ENCODE measurements at places on chromosomes 5 and 9.

- no peak for DNase-seq
Observed at GRCh38 chr5:133969654-133970324, 1.4 kb upstream of the C5orf15 start.

- DNase-seq = no peak
Observed at GRCh38 chr5:118965890-118966289, 22.5 kb downstream of the DTWD2 start.

GRCh38 chr9:31519011-31519410 lies 865.4 kb upstream of the ACO1 start:
- no peak for DNase-seq

- DNase-seq = no peak
Observed at GRCh38 chr9:70462300-70462699, 47.8 kb upstream of the KLF9 start.

GRCh38 chr5:73687357-73687756 lies 61.4 kb downstream of the ARHGEF28 start:
- DNase-seq = no peak

DNA sequence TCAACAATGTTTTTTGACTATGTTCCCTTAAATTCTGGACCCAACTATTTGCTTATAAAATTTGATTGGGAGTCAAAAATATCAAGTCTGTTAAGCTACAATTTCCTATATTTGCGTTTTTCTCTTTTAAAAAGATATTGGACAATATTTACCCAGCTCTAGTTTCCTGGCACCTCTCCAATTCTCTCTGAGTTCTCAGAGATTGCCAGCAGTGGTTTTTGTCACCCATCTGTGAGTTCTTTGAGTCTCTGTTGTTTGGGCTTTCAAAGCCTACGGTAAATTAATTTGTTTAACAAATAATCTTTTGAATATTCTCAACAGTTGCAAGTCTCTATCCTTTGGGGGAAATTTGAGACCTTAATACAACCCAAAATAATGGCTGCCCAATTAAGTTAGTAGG lies 174.2 kb upstream of the PUM3 start:
- no peak for DNase-seq

DNA sequence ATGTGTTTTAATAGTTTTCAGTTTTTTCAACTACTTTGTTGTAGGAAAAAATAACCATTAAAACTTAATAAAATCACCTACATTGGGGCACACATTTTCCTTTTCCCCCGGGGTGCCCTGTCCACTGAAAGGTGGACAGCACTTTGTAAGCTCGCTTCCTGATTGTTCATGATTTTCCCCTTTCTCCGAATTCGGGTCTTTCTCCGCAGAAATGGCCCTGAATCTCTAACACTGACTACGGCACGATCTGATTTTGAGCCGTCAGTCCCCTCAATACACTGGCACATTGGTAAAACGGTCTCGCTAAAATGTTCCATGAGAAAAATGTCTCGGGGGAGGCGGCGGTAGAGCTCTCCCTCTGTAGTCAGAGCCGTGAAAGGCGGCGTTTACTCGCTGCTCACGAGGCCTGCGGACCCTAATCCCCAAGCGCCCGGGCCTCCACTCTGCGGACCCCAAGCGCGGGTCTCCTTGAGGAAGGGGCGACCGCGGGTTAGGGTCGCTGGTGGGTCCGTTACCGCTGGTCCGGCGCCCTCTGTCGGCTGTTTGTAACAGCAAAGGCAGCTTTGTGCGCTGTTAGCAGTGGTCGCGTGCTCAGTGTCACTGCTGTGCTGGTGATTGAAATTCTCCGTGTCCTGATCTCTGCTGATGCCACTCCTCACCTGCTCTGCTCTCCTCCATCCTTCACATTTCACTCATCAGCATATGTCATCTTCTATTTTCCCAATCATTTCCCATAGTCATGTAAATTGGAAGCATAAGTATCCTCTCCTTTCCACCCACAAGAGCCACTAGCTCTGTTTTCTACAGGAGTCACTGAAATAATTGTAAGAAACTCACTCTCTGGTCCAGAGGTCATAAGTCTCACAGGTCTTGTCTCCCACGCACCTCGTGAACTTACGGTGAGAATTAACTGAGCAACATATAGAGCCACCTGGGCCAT lies 10.8 kb upstream of the IFNA2 start:
- DNase-seq = peak; percentile 55

GRCh38 chr9:137077758-137078693 lies 709 bp downstream of the UAP1L1 start:
- DNase-seq = no peak

GRCh38 chr5:165029099-165029870 lies 1523.9 kb downstream of the MAT2B start:
- no peak for DNase-seq

GRCh38 chr9:135667463-135668001 lies 4.4 kb downstream of the LCN9 start:
- no peak for DNase-seq

GRCh38 chr5:16160706-16161105 lies 18.9 kb downstream of the MARCHF11 start:
- DNase-seq = no peak

GRCh38 chr9:119091074-119091473 lies 278.2 kb downstream of the BRINP1 start:
- DNase-seq = no peak

- DNase-seq = no peak
Observed at GRCh38 chr9:27679338-27679737, 106.1 kb upstream of the C9orf72 start.

- no peak for DNase-seq
Observed at GRCh38 chr5:69261034-69261433, 26.3 kb downstream of the CDK7 start.

- no peak for DNase-seq
Observed at GRCh38 chr9:3541206-3541605, 15.4 kb upstream of the RFX3 start.

- DNase-seq = no peak
Observed at GRCh38 chr5:83864652-83865051, 144.0 kb upstream of the HAPLN1 start.

- DNase-seq = no peak
Observed at GRCh38 chr9:111436571-111436970, 47.6 kb downstream of the ECPAS start.

DNA sequence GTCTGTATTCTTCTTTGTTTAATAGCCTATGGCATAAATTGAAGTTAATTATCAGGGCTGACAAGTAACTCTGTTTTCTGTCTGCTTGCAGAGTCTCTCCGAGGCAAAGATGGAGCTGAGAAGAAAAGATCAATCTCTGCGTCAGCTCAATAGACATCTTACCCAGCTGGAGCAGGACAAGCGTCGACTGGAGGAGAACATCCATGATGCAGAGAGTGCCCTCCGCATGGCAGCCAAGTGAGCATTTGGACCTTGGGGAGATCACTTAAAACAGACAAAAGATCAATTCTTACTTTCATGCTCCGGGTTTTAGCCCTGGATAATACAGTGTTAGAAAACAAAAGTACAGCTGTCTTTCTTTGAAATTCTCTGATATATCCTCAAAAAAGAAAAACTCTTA lies 293.8 kb downstream of the CCDC171 start:
- no peak for DNase-seq

DNA sequence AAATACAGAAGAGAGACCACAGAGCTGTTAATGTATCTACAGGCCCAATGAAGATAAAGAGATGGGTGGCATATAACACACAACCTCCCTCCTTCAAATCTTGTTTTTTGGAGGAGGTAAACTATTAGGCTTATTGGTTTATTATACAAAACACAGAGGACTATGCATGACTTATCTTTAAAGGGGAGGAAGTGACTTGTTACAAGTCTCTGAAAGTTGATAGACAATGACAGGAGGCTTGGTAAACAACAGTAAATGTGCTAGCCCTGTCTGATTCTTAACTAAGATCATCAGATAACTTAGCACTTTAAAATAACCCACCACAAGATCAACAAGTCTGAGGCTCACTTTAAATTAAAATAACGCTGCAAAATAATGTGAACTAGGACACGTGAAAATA lies 219.0 kb downstream of the MLLT3 start:
- no peak for DNase-seq

- DNase-seq = no peak
Observed at GRCh38 chr9:107793541-107793940, 304.0 kb upstream of the KLF4 start.

GRCh38 chr5:54313311-54314270 lies 3.2 kb upstream of the ARL15 start:
- DNase-seq = no peak

DNA sequence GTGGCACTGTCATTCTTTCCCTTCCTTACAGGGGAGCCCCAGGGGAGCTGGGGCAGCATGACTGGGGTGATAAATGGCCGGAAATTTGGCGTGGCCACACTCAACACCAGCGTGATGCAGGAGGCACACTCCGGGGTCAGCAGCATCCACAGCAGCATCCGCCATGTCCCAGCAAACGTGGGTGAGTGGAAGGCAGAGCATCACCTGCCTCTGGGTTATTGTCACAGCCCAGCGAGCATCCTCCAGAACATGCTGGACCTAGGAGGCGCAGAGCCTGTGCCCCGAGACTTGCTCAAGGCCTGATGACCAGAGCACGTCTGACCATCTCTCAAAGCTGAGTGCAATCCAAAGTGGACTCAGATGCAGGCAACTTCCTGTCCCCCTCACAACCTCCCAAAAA lies 22.2 kb upstream of the ASS1 start:
- DNase-seq = no peak

DNA sequence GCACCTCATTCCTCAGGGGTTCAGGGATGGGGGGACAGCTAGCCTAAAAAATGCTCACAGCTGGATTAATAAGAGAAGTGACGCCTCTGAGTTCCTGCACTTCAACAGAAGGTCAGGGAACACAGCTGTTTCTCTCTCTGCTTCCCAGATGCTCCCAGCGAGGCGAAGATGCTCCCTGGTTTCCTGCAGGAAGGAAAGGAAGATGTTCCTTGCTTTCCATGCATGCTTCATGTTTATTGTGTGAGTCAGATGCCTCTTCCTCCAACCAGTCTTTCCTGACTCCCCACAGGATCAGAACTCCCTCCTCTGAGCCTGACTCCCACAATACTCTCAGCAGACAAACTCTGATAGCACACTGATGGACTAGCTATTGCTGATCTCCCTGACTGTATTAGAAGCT lies 71.9 kb downstream of the MFAP3 start:
- DNase-seq = no peak

DNA sequence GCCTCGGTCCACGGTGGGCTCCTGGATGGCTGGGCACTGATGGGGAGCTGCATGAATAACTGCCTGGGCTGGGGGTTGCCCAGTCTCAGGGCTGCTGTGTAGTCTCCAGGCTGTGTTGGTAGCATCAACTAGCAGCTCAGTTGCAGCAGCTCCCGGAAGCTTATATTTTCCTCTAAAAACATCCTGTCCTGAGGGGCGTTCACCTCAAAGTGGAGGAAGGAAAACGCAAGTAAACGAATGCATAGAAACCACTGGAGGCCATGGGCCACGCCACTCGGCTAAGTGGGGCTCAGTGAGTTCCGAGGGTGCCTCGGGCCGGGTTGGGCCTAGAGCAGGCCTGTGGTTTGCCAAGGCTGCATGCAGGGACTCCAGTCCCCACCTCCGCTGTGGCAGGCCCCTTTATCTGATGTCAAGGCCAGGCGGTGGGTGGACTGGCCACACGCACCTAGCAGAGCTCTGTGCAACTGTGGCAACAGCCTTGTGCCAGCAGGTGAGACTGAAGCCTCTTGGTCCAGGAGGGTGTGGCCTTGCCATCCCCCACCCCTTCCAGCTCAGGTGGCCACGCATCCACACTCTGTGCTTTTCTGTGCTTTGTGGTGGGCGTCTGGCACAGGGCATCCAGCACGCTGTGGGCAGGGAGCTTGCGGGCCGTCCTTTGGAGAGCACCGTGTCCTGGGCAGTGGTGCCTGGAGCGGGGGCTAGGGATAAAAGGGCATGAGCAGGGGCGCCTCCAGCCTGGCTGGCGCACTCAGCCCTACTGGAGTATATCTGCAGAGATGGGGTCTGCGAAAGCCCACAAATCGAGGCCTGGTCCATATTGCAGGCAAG lies 15.1 kb downstream of the TCF7 start:
- no peak for DNase-seq

- no peak for DNase-seq
Observed at GRCh38 chr9:71761938-71762353, 6.4 kb downstream of the CEMIP2 start.

DNA sequence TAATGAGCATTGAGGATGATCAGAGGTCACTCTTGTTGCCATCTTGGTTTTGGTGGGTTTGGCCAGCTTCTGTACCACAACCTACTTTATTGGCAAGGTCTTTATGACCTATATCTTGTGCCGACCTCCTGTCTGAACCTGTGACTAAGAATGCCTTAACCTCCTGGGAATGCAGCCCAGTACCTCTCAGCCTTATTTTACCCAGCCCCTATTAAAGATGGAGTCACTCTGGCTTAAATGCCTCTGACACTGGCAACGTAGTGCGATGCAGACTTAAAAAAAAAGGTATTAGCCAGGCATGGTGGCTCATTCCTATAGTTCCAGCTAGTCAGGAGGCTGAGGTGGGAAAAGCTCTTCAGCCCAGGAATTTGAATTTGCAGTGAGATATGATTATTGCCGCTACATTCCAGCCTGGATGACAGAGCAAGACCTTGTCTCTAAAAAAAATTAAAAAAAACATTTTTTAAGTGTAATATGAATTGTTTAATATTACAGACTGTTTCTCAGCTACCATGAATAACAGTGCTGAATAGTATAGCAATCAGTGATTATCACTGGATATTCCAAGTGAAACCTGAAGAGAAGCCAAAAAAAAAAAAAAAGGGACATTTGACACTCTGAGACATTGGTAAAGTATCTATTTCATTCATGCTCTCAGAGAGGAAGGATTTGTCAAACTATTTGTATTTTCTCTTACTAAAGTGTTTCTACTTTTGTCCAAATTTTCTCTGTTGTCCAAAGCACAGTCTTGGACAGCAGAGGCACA lies 18.3 kb upstream of the STOM start:
- no peak for DNase-seq

DNA sequence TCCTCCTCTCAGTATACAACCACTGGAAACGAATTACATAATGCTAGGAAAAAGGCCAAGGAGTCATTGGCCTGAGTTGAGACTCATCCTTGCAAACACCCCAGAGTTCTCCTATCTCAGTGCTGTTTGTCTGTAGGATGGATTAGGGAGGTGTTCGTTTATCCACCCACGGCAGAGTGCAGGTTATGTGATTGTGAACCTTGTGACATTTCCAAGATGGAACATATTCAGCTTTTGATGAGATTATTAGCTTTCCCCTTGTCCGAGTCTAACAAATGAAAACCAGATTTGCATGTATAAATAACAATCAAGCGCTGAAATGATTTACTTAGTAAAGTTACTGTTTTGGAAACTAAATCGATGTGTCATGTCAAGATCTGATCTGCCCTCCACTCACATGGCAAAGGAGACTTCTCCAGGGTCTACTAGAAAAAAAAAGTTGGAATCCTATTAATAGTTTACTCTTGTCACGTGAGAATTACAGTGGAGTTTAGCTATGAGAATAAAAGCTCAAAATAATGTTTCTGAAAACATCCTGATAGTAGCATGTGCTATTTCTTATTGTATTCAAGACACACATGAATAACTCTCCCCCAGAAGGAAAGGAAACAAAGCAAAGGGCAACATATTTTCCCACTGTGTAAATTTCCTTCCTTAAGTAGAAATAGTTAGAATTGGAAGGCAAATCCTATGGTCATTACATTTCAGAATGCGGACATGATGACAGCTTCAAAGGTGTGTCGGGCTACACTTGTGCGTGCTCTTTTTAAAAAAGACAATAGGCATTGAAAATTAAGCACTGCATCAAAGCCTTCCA lies 600.4 kb downstream of the EBF1 start:
- no peak for DNase-seq

- no peak for DNase-seq
Observed at GRCh38 chr9:72363236-72363635, 1.8 kb downstream of the ZFAND5 start.

GRCh38 chr5:51902512-51902911 lies 519.3 kb downstream of the ISL1 start:
- DNase-seq = no peak
